ENCODE measurements at places on chromosomes 13 and 19.

DNA sequence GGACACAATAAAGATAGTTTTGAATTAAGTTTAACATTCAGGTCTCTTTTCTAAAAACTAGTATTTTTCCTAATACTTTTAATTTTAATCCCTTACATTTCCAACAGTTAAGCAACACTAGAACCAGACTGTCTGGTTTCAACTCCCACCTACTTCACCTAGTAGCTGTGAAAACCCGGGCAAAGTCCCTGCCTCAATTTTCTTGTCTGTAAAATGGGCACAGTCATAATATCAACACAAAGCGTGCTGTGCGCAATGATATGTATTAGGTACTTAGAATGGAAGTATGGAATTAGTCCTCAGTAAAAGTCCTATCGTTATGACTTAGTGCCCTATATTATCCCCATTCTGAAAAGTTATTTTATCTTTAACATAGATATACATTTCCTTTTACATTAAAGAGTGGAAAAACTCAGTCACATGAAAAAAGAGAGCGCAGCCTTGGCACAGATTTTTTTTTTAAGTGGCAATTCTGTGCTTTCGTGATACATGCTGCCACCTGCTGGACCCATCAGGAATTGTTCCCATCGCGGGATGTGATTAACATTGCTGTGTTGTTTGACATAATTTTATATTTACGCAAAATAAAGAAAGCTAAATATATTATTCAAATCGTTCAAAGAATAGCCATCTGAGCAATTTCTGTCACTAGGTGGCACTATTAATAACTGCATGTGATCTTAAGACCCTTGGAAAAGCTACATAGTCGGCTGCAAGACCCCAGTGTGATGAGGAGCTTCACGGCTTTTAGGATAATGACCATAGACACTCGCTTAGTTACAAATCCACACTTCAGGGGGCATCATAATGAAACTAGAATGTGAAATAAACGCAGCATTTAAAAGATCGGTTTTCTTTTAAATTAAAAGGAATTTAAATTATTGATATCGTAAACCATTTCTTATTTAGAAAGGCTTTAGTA, 59.9 kb downstream of the LIG4 start:
- no peak for DNase-seq

- DNase-seq = no peak
Observed at GRCh38 chr13:109840201-109840892, 54.0 kb upstream of the IRS2 start.

- no peak for DNase-seq
Observed at GRCh38 chr13:44306371-44307192, 67.0 kb upstream of the SERP2 start.

GRCh38 chr13:40313269-40314200, 352.9 kb downstream of the FOXO1 start:
- DNase-seq = no peak

- no peak for DNase-seq
Observed at GRCh38 chr19:47074621-47075020, 26.2 kb upstream of the TMEM160 start.

DNA sequence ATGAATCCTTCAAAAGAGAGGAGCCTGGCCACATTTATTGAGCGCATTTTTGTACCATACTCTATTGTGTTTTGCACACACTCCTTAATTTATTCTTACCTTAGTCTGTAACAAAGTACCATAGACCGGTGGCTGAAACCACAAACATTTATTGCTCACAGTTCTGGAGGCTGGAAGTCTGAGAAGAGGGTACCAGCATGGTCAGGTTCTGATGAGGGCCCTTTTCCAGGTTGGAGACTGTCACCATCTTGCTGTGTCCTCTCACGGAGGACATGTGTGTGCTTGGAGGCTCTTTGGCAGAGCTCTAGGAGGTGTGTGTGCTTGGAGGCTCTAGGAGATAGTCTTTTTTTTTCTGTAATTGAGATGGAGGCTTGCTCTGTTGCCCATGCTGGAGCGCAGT, 2.1 kb downstream of the ZNF331 start:
- DNase-seq = no peak

GRCh38 chr19:46265217-46265828, 31.5 kb upstream of the HIF3A start:
- DNase-seq = peak; percentile 71

DNA sequence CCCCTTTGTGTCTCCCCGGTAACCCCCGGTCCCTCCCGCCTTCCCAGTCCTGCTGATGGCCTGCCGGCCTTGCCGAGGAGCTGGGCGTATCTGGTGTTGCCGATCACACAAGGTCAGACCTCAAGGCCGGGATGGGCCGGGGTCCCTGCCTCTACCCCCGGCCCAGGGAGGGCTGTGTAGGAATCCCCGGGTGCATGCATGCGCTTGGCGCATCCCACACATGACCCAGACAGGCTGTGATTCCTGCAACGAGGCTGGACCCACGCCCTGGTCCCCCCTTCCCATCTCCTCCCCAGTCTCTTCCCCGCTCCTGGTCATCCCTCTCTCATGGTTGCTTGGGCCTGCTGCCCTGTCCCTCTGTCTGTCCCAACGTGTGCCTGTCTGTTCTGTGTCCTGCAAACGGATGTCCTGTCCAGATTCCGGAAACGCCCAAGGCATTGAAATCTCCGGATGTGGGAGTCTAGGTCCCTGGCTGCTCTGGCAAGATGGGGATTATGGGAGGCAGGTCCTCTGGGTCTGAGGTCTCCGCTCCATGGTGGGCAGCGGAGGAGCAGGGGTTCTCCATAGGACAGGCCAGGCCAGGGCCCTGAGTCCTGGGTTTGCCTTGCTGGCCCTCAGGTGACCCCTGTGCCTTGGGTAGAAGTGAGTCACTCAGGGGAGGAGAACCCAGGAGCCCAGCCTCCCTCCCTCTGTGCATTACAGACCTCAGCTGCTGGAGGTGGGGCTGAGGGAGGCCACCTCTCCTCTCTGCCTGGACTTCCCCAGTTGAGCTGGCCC, 1.6 kb downstream of the PKN1 start:
- DNase-seq = no peak

Data from left forelimb (tissue), 1 donor.